ENCODE measurements at places on chromosomes 2 and 18.

DNA sequence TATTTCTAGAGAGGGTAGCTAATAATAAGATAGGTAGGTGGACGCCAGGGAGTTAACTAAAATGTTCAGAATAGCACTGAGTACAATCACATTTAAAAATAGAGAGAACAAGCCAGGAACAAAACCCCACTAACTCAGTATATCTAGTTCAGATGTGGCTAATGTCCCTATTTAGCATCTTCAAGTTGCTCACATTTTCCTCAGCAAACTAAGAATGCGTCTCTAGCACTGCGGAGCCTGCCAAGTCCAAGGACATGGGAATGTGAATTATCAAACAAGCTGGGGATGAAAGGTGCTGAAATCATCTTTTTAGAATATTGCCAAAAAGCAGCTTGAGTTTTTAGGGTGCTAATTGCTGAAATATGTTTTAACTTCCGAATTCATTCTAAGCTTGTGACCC is 398.5 kb upstream of the FIGN start:
- DNase-seq: no peak

GRCh38 chr2:229414631-229415030 is 143.5 kb upstream of the PID1 start:
- DNase-seq: no peak

GRCh38 chr18:6557770-6558248 is 143.1 kb upstream of the L3MBTL4 start:
- no peak for DNase-seq

- DNase-seq: no peak
Observed at GRCh38 chr2:195138435-195138834, 518.6 kb upstream of the SLC39A10 start.

GRCh38 chr18:78859686-78860085 is 119.9 kb upstream of the SALL3 start:
- no peak for DNase-seq

GRCh38 chr2:168198476-168199207 is 48.8 kb downstream of the STK39 start:
- no peak for DNase-seq

DNA sequence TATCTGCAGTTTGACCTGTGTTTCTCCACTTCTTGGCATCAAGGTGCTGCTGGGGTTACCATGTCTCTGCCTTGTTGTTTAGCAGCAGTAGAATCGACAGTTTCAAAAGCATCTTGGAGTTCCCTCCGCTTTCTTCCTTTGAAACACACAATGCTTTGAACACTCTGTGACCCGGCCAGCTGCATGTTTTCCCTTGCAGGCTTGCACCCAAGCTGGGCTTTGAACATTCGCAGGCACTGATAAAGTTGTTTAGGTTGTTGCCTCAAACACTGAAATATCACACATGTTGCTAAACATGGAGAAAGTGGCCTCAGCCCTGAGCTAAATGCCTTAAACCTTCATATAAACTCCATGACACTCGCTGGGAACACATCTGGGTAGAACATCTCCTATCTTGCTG is 251.7 kb downstream of the TSN start:
- no peak for DNase-seq

GRCh38 chr2:33583194-33583938 is 15.7 kb downstream of the FAM98A start:
- peak; percentile 17 for DNase-seq

DNA sequence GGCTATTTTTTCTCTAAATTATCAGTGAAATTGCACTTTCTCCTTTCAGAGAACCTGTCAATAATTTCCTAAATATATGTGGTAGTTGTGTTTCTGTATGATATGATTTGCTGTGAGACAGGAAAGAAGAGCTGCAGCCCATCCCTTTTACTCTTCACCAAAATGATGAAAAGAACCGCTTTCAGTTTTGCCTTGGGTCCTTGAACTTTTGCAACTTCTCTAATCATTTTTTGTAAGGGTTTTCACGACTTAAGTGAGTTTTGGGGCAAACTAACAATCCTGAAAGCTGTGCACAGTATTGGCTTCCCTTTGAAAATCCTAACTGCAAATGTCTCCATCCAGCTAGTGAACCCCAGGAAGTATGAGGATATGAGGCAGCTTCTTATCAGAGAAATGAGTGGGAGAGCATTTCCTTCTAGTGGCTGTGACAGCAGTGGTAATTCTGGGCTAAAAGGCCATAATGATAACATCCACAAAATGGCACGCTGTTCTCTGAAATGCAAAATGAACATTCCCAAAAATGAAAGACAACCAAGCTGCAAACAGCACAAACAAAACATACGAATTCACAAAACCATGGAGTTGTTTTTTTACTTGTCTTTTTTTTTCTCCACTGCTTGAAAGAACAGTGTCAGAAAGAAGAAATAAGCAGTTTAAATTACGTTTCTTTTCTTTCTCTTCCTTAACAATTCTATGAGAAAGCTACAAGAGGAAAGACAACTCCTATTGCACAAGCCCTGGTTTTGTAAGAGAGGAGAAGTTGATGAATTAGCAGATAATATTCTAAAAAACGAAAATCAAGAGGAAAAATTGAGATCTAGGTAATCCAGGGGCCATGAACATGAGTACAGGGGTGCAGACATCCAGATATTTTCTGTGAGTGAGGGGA is 1291.6 kb upstream of the ZEB2 start:
- DNase-seq: no peak
